Renal pelvis (tissue), 12 donors: ENCODE measurements at places on chromosomes 11 and 22. TPM values are rescaled to one million over a fixed set of nuclear protein-coding genes. Genes with fewer than 3 reads are reported as not detected.

DNA sequence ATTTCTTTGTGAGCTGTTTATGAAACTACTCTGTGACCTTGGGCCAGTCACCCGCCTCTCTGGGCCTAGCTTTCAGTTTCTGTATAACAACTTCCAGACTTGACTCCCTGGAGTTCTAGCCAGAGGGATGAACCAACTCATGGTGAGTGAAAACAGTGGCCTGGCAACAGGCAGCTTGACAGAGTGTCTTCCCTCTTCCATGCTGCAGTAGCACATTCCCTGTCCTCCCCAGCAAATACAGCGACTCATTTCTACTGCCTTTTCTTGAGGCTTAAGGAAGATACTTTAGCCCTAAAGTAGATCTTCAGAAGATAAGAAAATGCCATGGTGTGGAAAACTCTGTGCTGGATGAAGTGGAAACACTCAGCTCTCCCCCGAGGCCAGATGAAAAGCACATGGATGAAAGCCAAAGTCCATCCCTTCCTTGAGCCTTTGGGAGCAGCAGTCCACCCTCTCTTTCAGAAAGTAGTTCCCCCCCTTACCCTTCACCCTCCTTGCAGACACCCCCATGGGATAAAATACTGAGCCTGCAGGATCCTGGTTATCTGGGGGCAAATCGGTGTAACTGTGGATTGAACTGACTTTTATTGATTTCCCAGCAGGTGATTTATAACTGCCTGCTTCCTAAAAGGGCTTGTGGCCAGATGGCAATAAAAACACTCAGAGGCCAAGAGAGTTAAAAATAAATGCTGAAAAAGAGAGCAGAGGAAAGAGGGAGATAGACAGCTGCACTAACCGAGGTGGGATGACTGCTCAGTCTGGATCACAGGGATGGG lies 24.1 kb downstream of the IRAG1 start:
- peak; percentile 48 for DNase-seq

DNA sequence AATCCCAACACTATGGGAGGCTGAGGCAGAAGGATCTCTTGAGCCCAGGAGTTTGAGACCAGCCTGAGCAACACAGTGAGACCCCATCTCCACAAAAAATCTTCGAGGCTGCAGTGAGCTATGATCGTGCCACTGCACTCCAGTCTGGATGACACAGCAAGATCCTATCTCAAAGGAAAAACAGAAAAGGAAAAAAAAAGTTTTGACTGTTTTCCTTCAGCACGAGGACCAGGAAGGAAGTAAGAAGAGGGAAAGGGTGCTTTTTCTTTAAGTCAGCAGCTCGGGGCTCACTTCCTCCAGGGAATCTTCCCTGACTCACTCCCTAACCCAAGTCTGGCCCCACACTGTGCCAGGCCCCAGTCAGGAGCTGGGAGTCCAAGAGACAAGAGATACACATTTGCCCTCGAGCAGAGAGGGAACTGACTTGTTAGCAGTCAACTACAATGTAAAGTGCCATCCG lies 14.2 kb downstream of the ARRB1 start:
- DNase-seq, result no peak

DNA sequence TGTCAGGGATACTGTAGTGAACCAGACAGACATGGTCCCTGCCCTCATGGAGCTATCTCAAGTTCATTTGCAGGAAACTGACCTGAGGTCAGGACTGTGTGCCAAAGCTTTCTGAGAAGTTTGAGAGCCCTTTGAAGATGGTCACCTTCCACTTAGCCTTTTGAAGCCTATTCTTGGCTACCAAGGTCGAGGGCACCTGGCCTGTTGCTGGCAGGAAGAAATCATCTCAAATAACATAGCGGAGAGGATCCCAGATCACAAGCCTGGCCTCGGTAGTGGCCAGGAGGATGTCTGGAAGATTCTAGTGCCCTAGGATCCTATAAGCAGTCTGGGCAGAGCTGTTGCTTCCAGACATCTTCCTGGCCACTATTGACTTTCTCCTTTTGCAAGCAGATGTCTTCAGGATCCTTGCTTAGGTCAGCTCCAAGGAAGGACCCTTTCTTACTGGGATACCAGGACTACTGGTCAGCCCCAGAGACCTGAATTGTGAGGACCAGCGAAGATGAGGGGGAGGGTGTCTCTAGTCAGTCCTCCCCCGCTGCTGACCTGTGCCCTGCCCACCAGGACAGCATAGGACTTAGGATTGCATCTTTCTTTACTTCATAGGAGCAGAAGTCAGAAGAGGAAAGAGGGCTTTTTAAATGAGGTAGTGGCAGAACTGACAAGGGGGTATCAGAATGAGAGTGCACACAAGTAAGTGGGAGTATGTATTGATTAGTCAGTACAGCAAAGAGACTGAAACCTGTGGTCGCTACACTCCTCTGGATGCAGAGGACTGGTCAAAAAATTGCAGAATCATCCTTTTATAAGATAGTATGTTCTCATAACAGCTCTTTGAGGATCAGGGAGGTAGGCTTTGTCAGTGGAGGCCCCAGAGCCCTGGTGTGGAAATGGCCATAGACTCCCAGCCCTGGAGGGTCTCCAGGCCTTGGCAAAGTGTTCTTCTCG lies 94.8 kb downstream of the TEAD1 start:
- no peak for DNase-seq

DNA sequence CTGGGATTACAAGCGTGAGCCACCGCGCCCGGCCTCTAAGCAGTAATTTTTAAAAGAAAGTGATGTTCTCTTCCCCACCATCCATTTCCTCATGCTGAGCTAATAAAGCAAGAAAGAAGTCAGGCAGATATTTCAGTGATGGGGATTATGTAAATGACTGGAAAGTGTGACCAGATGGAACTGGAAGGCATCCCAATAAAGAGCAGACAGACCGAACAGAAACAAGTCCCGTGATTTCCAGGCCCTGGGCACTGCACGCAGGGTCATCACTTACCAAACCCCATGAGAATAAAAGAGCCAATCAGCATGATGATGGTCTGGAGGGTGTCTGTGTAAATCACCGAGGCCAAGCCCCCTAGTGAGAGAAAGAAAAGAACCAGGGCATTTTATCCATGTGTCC lies 18.2 kb downstream of the SLC5A4 start:
- no peak for DNase-seq

DNA sequence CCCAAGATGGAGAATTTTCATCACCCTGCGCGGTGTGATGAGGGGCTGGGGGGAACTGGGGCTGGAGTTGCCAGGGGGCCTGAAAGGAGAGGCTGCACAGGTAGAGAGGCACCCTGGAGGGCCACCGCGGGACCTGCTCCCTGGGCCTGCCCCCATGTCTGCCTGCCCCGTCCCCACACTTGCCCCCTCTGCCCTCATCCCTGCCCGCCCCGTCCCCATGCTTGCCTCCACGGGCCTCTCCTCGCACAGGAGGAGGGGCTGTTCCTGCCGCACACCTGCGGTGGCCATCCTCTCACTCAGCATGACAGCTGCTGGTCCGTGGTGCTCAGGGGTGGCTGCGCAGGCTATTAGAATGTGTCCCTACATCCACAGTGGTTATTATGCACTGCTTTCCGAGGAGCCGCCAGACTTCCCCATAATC lies 43.5 kb downstream of the LINC01488 start:
- no peak for DNase-seq

GRCh38 chr11:93935826-93936225 lies 85.3 kb upstream of the HEPHL1 start:
- DNase-seq, result no peak

GRCh38 chr22:43227239-43227630 lies 40.3 kb upstream of the TTLL12 start:
- DNase-seq, result no peak

DNA sequence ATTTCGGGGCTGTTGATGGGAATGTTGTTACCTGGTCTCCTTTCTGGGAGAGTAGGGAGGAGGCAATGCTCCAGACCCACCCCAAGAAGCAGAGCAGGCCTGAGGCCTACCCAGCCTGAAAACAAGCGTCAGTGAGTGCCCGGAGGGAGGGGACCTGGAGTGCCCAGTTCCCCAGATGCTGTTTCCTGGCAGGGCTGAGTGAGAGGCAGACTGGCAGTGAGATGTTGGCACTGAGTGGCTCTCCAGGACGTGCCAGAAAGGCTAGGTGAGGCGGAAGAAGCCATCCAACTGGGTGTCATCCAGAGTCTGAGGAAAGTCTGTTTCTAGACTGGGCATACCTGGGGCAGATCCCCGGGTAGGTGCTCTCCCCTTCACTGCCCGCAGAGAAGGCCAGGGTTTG lies 1.3 kb downstream of the POU2F3 start:
- no peak for DNase-seq

DNA sequence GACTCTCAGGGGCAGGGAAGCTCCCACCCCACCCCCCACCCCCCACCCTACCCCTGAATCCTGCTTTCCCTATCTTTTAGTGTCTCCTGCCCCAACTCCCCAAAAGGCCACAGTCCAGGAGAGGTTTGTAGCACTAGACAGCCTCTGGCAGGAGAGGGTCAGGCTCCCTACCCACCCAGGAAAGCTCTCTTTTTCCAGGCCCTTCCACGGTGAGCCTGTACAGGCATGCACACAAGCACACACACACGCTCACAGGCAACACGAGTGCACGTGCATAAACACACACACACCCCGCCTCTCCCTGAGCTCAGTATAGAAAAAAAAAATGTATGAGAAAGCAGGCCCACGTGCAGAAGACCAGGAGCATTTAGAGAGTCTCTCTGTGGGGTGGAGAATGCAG lies 414.0 kb downstream of the MN1 start:
- DNase-seq, result no peak

DNA sequence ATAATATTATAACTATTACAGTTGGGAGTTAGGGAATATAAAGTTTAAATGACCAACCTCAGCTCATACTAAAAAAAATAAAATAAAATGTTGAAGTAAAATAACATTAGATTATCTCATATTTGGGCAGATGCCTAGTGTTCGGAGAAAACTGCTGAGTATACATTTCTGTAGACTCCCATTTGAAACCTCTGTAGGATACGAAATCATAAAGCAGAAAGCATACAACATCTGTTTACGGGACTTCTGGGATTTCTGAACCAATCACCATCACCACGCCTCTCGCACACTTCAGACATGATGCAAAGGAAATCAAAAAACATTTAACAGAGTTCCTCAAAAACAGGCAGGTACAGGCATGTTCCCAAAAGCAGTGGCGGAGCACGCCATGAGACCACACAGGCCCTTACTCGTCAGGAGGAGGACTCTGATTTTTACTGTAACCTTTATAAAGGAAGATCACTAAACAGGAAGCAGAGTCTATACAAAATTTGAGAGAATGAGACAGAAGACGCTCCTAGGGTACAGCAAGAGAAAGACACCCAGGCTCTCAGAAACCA lies 8.6 kb downstream of the ZNF195 start:
- DNase-seq, result no peak

The ARRB1 gene
- polyA plus RNA-seq, result 22.7 TPM

The CRYBA4 gene
- polyA plus RNA-seq, result 0.10 TPM

The HYOU1 gene
- polyA plus RNA-seq, result 133 TPM

The SCGB1C1 gene
- 1.5 TPM for polyA plus RNA-seq

The PGR gene
- 0.01 TPM for polyA plus RNA-seq
